ENCODE measurements at places on chromosomes 2 and 18.
A peak's percentile ranks its signal among the peaks of the same experiment; 100 is the strongest.

DNA sequence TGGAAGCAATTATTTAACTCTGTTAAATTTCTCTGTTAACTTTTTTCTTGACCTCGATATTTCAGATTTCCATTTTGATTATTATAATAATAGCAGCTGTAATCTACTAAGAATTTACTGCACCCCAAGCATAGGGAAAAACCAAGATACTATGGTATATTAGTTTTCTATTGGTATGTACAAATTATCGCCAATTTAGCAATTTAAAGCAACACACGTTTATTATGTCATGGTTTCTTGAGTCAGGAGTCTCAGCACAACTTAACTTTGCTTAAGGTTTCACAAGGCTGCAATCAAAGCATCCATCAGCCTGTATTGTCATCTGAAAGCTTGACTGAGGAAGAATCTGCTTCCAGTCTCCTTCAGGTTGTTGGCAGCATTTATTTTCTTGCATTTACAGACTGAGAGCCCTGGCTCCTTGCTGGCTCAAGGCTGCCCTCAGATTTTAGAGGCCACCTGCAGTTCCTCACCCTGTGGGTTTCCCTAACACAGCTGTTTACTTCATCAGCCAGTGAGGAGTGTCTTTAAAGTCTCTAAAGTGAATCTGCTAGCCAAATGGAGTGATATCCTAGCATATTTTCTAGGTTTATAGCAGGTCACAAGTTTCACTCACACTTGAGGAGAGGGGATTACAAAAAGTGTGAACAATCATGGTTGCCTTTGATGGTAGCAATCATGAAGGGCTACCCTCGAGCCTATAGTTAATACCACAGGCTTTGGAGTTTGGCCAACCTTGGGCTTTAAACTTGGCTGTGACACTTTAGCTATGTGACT lies 4.4 kb upstream of the VPS54 start:
- no peak for DNase-seq

- DNase-seq = no peak
Measured at GRCh38 chr2:105682401-105682800, 62.3 kb upstream of the NCK2 start.

DNA sequence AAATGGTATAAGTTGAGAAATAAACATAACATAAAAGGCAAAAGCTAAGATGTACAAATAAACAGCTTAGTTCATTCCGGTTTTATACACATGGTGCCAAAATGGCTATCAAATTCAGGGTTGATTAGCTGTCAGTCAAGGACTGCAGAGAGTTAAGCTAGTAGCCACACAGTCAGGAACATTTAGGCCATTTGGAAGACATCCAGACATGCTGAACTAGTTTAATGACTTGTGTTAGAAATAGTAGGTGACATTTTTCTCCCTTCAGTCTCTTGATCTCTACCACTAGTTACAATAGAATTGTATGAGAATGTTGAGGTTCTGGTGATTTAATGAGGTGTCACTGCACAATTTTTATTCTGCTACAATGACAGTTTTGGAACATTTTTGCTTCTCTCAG lies 394.4 kb upstream of the SPHKAP start:
- no peak for DNase-seq

GRCh38 chr2:64223055-64223454 lies 78.8 kb upstream of the PELI1 start:
- DNase-seq = no peak

- no peak for DNase-seq
Measured at GRCh38 chr2:170588729-170589128, 126.4 kb upstream of the SP5 start.

DNA sequence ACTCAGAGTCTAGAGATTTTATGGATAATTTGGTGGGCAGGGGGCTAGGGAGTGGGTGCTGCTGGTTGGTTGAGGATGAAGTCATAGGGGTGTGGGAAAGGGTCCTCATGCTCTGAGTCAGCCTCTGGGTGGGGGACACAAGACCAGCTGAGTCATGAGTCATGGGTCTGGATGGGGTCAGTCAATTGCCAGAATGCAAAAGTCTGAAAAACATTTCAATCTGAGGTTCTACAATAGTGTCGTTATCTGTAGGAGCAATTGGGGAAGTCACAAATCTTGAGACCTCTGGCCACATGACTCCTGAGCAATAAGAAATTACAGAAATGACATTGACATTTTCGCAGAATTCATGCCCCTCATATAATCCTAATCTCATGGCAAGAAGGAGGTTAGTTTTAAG lies 15.1 kb downstream of the NMS start:
- no peak for DNase-seq

GRCh38 chr2:45329045-45329677 lies 281.9 kb downstream of the SRBD1 start:
- DNase-seq = no peak

DNA sequence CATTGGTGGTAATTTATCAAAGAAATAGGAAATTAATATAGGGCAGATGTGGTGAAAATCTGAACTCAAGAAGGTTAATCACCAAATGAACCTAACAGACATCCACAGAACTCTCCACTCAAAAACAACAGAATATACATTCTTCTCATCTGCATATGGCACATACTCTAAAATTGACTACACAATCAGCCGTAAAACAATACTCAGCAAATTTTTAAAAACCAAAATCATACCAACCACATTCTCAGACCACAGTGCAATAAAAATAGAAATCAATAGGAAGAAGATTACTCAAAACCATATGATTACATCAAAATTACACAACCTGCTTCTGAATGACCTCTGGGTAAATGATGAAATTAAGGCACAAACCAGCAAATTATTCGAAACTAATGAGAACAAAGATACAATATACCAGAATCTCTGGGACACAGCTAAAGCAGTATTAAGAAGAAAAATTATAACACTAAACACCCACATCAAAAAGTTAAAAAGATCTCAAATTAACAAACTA lies 31.0 kb downstream of the RBM43 start:
- no peak for DNase-seq

DNA sequence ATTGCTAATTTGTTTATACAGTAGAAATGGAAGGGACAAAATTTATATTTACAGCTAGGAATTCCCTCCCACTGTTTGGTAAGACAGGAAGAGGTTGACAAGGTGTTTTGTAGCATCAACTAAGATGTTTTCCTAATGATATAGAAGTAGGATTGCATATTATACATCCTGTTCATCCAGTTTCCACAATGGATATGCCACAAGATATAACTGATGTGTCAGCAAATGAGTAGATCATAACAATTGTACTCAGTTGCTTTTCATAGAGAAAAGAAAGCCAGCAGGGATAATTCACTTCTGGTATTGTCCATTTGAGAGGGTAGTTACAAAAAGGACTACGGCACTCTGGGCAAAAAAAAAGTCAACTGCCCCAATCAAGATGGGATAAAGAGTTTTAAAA lies 102.7 kb downstream of the CALCRL start:
- no peak for DNase-seq

- DNase-seq = no peak
Measured at GRCh38 chr18:47929681-47930198, 719 bp downstream of the SMAD2 start.

- no peak for DNase-seq
Measured at GRCh38 chr2:199462956-199463692, 5.4 kb upstream of the SATB2 start.

GRCh38 chr2:203685081-203685621 lies 21.3 kb upstream of the CD28 start:
- DNase-seq = no peak

GRCh38 chr2:12750166-12750905 lies 33.6 kb downstream of the TRIB2 start:
- no peak for DNase-seq

- DNase-seq = no peak
Measured at GRCh38 chr2:191611614-191612013, 66.3 kb upstream of the NABP1 start.

GRCh38 chr2:109173311-109174171 lies 44.5 kb downstream of the SH3RF3 start:
- no peak for DNase-seq

DNA sequence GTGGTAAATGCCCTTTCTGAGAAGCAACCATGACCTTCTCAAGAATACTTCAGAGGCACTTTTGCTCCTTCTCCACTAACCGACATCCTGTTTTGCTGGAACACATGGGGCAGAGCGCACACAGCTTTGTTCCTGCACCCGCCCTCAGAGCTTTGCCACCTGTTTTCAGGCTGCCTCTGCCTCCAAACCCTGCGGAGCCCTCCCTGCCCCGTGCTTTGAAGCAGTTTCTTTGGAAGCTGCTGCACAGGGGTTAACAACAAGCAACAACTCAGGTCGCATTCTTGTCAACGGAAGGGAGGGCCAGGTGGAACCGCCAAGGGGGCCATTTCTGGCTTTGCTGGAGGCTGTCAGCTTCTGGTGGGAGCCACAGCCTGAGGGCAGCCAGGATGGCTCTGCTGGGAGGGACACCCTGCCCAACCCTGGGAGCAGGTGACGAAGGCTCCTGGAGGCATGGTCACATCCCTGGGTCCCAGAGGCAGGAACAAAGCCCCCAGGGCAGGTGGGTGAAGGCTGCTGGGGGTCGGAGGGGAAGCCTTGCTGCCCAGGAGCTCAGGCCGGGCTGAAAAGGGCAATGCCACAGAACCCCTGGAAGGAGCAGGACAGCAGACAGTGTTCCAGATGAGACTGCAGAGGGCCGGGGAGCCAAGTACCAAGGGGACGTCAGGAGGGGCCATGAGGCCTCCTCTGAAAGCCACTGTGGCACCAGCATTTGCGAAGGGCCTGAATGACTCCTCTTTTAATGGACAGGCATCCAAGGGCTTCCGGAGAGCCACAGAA lies 46.8 kb downstream of the MRPS5 start:
- peak; percentile 68 for DNase-seq

- no peak for DNase-seq
Measured at GRCh38 chr2:160006475-160006874, 55.9 kb downstream of the PLA2R1 start.

- no peak for DNase-seq
Measured at GRCh38 chr2:207141386-207141785, 24.4 kb downstream of the KLF7 start.

- no peak for DNase-seq
Measured at GRCh38 chr2:113123726-113124125, 3.7 kb upstream of the IL1RN start.

DNA sequence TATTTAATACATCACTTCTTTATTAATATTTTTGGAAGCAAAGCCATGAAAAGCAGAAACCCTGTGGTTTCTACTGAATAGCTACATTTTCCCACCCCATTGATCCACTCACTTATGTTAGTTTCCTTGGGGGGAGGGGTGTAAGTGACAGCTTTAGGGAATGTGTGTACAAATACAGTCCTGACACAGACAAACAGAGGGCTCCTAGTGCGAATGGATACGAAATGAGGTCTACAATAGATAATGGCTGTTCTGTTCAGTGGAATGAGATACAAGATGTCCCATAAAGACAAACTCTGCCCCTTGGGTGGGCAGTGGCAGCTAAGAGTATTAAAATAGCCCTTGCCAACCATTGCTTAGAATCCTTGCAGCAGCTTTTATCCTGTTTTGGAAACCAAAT lies 312.9 kb downstream of the NCKAP5 start:
- DNase-seq = no peak

GRCh38 chr2:174044556-174044955 lies 79.4 kb upstream of the SP3 start:
- DNase-seq = no peak

- DNase-seq = no peak
Measured at GRCh38 chr18:35247412-35248249, 6.8 kb downstream of the ZNF397 start.

DNA sequence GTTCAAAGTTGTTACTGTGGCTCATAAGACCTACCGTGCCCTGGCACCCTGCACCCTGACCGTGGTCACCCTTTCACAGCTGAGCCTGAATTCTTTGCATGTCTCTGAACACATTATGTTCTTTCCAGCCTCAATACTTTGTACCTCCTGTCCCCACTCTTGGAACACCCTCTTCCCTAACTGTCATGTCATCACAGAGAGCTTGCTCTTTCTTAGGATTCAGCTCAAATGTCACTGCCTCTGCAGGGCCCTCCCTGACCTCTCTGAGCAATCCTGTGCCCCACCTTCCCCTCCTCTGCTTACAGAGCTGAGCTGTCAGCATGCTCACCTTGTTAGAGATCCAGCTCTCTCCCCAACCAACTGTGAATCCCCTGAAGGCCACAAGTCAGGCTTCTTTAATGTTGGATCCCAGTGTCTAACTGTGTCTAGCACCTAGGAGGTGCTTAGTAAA lies 15.0 kb downstream of the PRKAG3 start:
- no peak for DNase-seq

DNA sequence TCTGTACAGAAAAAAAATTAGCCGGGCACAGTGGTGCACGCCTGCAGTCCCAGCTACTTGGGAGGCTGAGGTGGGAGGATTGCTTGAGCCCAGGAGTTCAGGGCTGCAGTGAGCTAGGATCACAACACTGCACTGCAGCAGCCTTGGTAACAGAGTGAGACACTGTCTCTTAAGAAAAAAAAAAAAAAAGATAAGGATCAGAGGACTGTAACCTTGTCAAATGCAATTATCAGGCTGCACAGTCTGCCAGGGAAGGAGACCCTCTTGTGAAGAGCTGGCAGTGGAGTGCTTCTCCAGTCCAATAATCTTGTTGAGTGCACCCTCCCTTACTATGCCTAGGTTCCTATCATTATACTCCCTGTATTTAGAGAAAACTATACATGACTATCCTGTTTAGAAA lies 330.7 kb downstream of the PDE11A start:
- no peak for DNase-seq

DNA sequence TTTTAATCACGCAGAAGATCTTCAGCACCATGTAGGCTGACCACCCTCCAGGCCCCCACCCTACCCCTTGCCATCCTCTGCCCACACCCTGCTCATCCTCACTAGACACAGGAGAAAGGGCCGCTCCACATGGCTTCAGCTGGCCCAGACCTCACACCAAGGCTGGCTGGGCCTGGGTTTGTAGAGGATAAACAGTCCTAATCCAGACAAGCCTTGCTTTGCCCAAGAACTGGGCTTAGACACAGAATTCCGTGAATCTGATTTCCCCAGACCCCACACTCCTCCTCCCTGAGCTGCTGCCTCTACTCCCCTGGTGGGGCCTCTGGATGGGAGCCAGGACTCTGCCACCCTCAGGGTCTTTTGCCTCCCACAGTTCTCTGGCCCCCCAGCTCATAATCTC lies 185.3 kb downstream of the CYP26B1 start:
- DNase-seq = no peak

- no peak for DNase-seq
Measured at GRCh38 chr18:45777393-45777792, 48.1 kb upstream of the SIGLEC15 start.

DNA sequence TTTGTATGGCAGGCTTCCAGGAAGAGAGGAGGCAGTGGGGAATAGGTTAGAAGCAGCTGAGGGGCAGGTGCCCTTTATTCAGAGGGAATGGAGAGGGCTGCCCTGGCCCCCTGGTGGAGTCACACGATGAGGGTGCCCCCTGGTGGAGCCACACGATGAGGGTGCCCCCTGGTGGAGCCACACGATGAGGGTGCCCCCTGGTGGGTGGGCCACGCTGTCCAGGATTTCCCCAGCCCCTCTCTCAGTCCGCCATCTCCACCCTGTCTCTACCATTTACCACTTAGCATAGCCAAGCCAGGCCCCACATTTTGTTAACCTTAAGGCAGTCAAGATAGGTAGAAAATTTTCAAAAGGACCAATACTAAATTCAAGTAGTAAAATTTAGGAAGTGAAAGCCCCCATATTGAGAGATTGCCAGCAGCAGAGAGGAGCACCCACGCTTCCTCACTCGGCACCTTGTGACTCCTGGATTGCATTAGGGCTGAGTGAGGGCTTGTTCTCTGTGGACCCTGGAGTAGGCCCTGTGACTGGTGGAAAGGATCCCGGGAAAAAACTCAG lies 10.4 kb upstream of the FAM228A start:
- DNase-seq = peak; percentile 14

Measured in activated CD4-positive, alpha-beta T cell treated with anti-CD3 and anti-CD28 coated beads, Interleukin-2, amount 50 U/mL, for 4 hours (primary cell).